ENCODE measurements at places on chromosomes 12 and 14.
A peak's percentile ranks its signal among the peaks of the same experiment; 100 is the strongest.

DNA sequence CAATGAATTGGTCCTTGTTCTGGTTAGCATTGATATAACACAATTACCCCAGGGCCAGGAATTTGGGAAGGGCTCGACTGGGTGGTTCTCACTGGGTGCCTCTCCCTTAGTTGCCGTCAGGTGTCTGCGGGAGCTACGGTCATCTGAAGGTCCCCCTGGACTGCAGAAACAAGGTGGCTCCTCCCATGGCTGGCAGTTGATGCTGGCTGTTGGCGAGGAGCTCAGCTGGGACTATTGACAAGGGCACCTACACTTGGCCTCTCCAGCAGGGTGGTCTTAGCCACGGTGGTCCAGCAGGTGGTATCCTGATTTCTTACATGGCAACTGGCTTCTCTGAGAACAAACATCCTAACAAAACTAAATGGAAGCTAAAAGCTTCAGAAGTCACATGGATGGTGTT is 41.0 kb upstream of the RGS6 start:
- no peak for DNase-seq

DNA sequence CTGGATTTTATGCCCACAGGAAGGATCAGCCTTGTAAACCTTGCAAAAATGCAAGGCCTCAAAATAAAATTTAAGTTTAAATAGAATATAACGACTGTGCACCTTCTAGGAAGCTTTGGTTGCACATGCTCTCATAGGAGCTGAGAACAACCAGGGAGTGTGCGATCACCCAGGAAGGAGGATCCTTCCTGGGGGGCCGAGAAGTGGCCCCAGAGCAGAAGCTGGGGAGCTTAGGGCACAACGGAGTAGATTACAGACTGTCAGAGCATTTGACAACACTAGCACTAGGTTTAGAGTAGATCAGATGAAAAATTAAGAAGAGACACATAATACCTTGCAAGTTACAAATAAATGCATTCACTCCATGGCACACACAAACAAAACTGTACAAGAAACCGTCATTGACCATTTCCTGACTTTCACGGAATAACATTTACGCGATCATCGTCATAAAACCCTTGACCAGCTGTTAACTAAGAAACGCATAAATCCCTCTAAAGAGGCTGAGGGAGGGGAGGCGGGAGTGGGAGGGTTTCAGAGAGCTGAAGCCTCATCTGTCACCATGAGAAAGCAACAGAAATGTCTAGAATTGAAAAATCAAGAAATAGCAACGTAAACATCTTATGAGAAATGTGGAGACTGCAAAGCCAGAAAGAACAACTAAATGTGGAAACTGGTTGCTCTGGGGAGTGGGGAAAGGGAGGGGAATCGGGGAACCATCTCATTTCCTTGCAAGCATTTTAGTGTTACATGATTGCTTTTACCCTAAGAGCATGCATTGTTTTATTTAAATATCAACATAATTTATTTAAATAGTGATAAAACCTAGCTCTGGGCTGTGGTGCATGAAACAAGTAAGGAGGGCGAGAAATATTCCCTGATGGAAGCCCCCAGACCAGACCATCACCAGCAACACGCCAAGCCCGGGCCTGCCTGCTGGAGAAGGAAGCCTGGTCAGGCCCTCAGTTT is 13.1 kb upstream of the CCDC85C start:
- DNase-seq: no peak

GRCh38 chr12:54167500-54167896 is 21.3 kb downstream of the SMUG1 start:
- no peak for DNase-seq

GRCh38 chr14:24130380-24130716 is at the start of gene FITM1:
Gene FITM1 (plus strand): TSS chr14:24130659. CDS start chr14:24131564, 905 bp downstream.
- DNase-seq: no peak

DNA sequence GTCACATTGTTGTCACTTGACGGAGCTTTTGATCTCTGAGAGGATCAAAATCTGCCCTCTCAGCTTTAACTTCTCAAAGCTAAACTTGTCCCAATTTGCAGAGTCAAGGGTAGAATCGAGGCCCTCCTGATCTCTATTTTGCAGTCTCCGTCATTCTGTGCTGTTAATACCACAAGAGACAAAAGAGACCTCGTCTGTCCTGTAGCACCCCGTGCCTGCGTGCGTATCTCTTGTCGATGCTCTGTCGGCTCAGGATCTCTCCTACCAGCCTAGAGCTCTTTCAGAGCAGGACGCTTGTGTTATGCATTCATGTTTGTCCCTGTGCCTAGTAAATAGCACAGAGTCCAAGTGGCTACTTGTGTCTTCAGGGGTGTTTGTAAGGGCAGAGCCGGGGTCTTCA is 5.1 kb downstream of the EVL start:
- no peak for DNase-seq

DNA sequence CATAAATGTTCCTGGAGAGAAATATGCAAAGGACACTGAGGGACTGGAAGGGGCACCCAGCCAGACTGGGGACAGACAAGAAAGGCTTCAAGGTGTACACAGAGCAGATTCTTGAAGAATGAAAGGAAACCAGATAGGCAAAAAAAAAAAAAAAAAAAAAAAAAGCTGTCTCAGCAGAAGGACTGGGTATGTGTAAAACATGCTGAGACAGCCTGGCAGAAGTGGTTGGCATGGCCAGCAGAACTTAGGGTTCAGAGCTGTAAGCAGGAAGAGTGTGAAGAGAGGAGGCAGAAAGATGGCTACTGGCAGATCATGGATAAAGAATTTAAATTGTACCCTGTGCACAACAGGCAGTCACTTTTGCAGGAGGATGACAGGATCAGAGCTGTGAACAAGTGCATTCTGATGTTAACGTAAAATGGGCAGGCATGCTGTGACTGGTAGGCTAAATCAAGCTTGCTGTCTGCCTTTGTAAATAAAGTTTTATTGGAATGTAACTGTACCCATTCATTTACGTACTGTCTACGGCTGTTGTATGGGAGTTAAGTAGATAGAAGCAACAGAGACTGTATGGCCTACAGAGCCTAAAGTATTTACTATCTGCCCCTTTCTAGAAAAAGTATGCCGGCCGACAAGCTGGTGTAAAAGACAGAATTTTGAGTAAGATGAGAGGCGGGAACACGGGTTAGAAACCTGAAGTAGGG is 42.2 kb downstream of the UBR7 start:
- DNase-seq: no peak

DNA sequence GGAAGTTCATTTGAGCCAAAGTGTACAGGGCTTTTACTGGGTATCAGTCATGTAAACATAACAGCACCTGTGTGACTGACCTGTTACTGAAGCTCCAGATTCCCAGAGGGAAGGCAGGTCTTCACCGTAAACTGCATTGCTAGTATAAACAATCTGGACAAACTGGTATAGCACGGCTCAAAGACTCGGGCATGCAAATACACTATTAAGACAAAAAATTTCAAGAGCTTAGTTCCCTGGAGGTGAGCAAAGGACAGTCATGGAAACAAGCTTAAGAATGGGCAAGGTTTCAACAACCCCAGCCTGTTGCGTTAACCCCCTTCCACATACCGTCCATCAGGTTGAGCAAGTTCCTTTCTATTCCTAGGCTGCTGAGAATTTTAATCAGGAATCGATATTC is 9.4 kb downstream of the PARP11 start:
- DNase-seq: no peak

DNA sequence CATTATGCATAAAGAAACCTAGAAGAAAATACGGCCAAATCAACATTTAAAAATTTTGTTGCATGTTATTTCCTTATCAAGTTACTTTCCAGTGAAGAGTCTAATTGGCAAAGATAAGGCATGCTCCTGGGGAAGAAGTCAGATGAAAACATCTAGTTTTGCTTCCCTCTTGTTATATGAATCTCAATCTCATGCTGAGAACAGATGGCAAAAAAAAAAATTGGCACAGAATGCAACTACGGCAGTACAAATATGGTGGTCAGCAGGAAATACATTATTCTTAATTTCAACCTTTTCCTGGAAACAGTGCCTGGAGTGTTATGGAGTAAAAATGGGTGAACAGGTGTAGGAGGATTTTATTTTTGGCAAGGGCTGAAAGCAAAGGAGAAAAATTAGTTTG is 32.8 kb downstream of the HECTD4 start:
- no peak for DNase-seq

- no peak for DNase-seq
These were observed 21.6 kb downstream of the DCN start for GRCh38 chr12:91161009-91161408.

DNA sequence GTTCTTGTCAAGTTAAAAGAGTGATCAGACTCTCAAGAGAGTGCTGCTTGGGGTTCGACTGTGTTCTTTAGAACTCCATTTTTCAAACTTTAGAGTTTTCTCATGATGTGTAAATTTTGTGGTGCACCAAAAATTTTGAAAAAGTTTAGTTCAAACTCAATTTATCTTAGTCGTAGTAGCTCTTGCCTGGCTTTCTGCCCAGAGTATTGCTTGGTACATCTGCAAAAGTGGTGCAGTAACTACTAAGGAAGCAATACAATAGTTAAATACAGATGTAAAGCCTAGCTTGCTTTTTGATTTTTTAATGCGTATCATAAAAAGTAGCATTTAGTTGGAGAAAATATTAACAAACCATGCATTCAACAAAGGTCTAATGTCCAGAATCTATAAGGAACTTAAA is 9.5 kb upstream of the CCDC91 start:
- no peak for DNase-seq

GRCh38 chr12:9256341-9256740 is 48.1 kb upstream of the PZP start:
- no peak for DNase-seq

DNA sequence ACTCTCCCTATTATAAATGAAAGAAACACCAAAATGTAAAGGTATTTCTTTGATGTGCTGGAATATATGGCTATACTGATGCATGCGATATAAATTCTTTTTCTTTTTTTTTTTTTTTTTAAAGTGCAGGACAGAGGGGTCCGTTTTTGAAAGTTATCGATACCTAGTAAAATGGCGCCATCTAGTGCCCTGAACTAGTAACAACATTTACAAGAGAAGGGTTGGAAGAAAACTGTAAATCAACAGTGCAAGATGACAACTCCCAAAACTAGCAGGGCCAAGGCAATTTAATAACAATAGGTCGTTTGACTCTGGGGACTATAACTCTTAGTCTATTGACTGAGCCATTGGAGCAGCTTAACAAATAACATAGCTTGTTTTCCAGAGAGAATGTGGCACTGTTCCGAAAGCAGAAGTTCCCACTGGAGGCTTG is 137.7 kb downstream of the SPTSSA start:
- no peak for DNase-seq

DNA sequence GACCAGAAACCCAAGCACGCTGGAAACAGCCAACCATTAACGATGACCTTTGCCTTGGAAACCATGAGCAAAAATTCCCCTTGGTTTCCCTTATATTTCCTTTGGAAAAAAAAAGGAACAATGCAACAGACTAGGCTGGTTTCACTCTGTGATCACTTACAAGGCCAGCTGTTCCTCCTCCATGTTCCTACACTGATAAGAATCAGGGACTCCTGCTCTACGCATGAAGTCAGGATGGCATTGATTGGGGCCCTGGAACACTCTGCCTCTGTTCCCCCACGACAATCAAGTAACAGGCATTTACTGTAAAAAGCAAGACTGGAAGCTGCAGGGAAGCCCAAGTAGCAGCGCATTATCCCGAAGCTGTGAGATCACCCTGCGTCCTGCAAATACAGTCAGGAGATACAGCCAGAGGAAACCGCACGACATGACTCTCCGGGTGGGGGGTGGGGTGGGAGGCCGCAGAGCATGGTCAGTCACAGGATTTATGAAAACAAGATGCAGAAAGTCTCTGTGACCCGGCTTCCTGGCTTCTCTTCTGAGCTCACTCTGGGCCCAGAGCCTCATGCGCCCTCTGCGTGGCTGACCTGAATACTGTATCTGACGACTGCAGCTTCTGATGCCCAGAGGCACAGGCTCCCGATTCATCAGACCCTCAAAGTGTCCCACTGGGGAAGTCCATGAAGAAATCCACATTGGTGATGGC is 31.1 kb downstream of the SSH1 start:
- peak; percentile 79 for DNase-seq

GRCh38 chr12:29241821-29242591 is 92.9 kb downstream of the FAR2 start:
- no peak for DNase-seq

GRCh38 chr14:54189748-54190354 is 207.0 kb upstream of the CDKN3 start:
- DNase-seq: no peak

DNA sequence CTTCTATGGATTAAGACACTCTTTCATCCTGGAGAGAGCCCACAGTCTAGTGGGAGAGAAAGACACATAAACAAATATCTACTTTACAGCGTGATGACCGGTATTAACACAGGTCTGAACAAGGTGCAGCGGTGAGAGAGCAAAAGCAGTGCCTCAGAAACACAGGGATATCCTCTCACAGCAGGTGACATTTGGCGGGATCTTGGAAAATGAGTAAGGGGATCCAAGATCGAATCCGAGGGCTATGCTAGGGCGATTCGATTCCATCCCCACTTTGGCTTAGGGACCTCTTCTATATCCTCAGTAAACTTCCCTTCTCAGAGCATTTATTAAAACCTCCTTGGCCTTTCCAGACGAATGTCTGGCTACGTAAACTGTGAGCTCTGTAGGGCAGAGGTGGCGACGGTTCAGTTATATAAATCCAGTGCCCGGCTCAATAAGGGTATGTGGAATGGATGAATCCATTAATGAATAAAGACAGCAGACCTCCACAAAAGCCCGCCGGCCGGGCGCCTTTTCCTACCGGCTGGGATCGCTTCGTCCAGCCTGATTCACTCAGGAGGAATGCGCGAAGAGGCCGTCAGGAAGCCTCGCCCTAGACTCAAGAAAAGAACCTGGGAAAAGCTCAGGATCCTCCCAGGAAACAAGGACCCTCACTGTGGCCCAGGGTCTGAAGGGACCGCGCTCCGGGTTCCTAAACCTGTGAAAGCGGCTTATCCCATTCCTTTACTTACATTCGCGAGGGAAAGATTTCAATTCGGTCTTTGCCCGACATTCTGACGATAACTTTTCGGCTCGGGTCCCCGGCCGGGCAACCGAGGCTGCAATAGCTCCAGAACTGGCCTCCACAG is 455 bp downstream of the ATP6V1D start:
- DNase-seq: no peak

- DNase-seq: no peak
These were observed 312.3 kb downstream of the RAD51B start for GRCh38 chr14:68131907-68132306.

- DNase-seq: no peak
These were observed 8.5 kb upstream of the KRT75 start for GRCh38 chr12:52442600-52443061.

GRCh38 chr14:102911991-102912761 is 10.3 kb upstream of the AMN start:
- no peak for DNase-seq

DNA sequence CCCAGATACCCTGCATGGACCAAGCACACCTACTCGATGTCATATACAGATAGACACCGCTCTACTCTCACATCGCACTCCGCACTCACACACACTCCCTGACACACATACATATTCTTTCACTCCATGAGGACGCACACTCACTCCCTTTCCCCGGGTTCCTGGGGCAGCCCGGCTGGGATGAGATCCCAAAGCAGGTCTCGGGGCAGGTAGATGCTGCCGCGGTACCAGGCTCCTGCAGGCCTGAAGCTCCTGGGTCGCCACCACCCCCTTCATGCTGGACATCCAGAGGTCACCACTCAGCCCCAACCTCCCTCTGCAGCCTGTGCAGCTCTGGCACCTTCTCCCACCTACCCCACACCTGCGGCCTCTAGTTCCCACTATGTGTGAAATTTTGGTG is 2.3 kb downstream of the C1QL4 start:
- DNase-seq: no peak

Measured in left hindlimb (tissue), 1 donor.